Substantia nigra (tissue), 51 donors: ENCODE measurements at places on chromosomes 4 and X.

DNA sequence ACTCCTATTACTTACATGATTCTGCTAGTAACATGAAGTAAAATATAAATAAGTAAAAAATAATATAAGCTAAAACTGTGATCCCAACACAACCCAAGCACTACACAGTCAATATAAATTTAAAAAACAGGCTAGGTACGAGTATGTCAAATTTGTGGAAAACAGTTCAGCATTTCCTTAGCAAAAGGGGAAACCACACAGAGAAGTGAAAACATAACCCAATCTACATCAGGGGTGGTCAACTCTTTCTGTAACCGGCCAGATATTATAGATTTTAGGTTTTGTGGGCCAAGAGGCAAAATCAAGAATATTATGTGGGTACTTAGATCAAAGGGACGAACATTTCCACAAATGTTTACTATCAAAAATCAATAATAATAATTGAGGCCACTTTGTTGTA lies 70.1 kb downstream of the CHST7 start:
- no peak for DNase-seq

DNA sequence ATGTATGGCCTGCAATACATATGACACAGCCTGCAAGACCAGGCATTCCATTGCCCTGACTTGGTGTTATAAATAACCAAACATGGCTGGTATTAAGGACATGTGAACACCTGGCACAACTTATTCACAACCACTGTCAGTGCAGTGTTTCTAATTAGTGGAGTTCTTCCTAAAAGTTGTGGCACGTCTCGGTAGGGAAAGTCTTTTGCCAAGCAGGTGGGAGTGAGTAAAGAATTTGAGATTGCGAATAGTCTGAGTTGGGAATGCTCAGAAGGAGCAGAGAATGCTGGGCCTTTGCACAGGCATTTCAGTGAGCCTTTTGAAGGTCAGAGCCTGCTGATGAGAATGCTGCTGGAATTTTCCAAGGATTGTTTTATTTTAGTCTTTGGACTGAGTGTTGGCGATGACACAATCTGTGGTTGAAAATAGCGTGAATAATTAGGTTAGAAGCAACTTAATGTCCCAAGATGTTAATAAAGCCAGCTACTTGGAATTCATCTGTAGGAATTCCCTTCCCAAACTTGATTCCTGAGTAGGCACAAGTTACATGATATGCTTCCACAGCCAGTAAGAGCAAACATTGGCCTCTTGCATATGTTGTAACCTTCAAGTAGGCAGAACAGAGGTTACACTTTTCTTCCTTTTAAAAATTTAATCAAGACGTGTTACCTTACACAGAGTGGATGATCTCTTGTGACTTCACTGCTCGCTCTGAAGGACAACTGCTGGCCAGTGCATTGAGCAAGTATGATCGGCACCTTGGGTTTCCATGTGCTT lies 83.6 kb upstream of the PGRMC2 start:
- no peak for DNase-seq

DNA sequence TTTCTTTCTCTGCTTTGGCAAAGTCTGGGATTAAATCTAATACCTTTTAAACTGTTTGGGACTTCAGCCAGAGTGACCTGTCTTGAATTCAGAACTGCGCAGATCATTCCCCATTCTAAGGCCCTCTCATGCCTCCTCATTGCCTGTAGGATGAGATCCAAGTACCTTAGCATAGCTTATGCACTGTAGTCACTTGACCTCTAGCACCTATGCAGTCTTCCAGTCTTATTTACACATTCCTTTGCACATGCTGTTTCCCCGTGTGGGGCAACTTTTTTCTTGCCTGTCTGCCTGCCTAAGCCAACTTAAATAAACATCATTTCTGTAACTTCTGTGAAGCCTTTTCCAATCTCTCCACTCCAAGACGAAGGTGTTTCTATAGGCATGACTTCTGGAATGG lies 68.4 kb downstream of the AR start:
- DNase-seq, result no peak

GRCh38 chrX:44062840-44063239 lies 89.7 kb upstream of the NDP start:
- DNase-seq, result no peak

- peak; percentile 25 for DNase-seq
These were observed 40.5 kb upstream of the OGT start for GRCh38 chrX:71492231-71493065.

DNA sequence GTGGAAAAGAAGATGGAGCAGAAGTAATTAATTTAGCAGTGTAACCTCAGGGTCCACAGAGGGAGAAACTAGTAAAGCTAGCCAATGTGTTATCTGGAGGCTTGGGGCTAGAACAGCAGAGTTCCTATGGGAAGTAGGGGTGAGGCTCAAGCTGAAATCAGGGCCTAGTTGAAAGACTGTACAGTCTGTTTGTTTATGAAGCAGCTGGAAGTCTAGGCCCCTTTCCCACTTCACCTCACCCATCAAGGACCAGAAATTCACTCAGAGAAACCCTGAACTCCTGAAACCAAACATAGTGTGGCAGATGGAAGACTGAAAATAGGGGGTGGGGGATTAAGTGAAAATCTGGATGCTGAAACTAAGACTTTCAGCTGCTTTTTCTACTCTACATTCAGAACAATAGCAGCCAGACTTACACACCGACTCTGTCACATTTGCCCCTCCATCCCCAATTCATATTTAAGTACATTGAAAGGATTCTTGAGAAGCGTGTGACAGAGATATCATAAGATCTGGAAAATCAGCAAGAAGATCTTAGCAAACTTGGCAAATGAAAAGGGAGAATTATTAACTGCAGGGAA lies 32.6 kb upstream of the FAM241A start:
- no peak for DNase-seq

DNA sequence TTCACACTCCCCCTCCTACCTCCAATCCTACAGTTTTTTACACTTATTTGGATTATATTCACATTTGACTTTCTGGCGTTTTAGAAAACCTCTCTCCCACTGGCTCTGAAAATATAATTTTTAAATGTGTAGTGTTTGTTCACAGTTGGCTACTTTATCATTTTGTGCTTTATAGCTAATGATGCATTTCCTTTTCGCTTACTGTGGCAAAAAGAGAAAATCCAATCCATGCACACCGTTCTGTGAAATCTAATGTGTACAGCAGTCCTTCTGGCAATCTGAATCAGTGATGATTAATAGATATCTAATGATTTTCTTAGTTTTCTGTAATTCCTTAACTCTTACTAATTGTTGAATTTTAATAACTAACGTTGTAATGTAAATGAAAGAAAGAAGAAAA lies 271.5 kb downstream of the ARAP2 start:
- no peak for DNase-seq

DNA sequence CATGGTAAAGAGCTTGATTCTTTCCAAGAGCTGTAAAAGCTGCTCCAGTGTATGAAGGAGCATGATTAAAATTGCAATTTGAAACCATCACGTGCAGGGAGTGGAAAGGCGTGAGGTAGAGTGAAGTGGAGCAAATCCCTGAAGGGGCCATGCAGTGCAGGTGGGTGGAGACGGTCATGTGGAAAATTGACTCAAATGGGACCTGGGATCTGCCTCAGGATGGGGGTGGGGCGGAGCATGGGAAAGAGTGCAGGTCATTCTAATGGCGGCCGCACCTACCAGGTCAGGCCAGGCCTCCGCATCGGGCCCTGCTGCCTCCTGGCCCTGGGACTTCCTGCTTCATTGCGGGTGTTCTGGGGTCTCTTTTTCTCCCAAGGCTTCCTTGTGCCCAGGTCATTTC lies 25.3 kb upstream of the TRIM60 start:
- DNase-seq, result no peak

DNA sequence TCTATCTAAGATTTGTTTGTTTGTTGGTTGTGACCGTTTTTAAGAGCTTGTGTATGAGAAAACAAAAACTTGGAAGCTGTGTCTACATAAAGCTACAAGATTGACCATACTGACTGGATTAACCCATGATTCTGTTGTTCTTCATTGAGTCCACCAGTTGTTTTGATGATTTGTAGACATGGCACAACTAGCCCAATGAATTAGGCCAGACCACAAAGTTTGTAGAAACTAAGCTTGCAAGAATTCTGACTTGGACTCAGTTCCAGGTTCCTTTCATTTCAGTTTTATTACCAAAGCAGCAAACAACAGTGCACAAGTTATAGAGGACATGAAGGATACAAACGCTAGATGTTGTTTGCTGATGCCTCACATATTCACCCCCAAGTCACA lies 119.3 kb downstream of the RASGEF1B start:
- DNase-seq, result no peak

DNA sequence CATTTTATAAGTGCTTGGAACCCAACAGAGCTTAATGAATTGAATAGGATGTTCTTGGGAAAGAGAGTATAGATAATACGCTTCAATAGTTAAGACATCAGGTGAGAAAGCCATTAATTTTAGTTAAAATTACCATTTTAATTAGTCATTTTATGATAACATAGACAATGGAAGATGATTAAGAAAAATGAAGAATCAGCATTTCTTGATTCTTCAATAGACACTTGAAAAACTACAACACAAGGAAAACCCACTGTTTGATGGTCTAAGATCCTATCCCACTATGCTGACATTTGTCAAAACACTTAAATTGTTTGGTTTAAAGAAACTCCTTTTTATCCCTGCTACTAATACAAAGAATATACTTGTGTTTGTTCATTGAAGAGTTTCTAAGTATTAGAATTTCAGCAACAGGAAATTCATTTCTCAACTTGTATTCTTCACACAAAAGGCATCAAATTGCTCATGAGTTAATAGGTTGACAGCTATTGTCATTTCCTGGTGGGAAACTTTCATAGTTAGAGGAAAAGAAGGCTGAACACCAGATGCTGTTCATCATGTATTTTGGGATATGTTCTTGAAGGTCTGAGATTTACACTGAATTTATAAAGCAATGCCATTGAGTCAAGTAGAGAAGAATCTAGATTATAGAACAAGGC lies 9.6 kb upstream of the CXCL2 start:
- DNase-seq, result no peak

DNA sequence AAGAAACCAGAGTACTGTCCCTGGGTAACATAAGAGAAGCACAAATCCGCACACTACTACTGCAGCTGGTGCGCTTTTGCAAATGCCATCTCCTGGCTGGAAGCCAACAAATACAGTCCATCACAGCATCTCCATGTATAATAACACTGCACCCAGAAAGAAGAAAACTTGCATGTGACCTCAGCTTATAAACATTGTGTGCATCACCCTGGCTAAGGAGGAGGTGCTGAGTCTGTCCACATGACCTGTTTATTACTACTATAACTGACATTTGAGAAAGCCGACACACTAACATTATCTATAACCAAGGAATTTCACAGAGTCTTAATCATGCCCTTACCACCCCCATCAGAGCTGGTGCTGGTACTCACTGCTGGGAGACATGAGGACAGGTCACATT lies 516.8 kb downstream of the CFAP47 start:
- no peak for DNase-seq

DNA sequence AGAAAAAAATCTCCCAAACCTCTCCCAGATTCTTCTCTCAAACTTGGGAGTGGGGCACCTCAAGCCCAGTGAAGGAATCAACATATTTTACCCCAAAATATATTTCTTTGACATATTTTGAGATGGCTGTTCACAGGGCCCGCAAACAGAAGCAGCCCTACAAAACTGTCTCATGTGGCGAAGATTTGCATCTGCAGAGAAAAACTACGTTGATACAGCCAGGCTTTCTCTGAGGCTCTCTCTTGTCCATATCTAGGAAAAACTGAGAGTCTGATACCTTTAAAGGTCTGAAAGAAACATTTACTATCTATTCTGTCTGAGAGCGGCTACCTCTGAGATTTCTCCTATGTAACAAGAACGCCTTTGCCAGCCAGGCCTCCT lies 23.3 kb upstream of the TMSB4X start:
- no peak for DNase-seq

- no peak for DNase-seq
These were observed 7.4 kb downstream of the LPAR4 start for GRCh38 chrX:78754917-78755316.

DNA sequence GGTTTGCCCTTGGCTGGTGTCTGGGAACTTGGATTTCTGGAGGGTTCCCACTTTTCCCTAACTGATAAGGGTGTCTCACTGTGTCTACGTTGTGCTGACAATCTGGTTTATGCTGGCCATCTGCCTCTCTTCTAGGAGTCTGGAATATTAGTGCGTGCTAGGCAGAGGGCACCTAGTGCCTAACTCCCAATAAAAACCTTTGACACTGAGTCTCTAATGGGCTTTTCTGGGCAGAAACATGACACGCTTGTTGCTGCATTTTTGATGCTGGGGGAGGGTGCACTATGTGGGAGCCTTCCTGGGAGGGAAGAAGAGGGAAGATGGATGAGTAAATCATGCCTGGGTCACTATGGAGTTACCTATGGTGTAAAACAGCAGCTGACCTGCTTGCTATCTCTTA lies 16.3 kb upstream of the ZNF41 start:
- DNase-seq, result no peak

GRCh38 chr4:186755550-186756519 lies 32.2 kb upstream of the FAT1 start:
- DNase-seq, result no peak

DNA sequence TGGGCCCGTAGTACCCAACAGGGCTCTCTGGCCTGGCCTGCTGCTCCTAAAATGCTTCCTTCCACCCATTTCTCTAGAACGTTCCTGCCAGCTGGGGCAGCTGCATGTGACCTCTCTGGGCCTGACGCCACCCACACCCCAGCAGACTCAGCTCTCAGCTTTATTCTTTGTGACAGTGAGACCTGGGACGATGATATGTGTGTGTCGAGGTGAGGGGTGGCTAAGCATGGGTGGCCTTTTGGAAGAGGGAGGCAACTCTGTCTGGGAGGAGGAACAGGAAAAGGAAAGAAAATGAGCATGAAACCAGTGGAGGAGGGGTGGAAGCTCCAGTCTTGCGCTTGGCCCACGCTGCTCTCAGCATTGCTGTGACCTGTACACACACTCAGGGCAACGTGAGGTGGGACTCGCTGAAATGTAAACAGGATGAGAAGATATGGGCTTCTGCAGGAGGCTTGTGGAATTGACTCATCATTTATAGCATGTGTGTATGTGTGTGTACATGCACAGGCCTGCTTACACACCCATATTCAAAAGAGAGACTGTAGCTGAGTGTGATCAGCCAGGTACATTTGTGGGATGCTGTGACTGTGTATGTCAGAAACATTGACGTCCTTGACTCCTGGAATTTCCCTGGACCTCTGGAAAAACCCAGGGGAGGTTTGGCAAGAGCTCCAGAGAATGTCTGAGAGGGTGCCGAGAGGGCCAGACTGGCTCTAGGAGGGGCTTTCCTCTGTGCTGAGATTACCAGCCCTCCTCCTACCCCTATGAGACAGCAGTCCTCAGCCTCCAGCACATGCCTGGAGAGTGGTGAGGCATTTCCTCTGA lies 137.9 kb downstream of the PJA1 start:
- DNase-seq, result no peak
